ENCODE measurements at places on chromosomes 12 and 14. TPM values are rescaled to one million over a fixed set of nuclear protein-coding genes. Genes with fewer than 3 reads are reported as not detected.

GPR68 gene
- total RNA-seq: 0.86 TPM

FAM181A gene
- not detected for total RNA-seq

IL23A gene
- 36.9 TPM for total RNA-seq

TOX4 gene
- 93.8 TPM for total RNA-seq

NPFF gene
- not detected for total RNA-seq

ARHGDIB gene
- total RNA-seq: 867 TPM

FSCB gene
- total RNA-seq: not detected

OR4M1 gene
- not detected for total RNA-seq

Measured in naive thymus-derived CD4-positive, alpha-beta T cell (primary cell).